ENCODE measurements at places on chromosomes 11 and 22.

GRCh38 chr11:61787928-61788491, 4.4 kb downstream of the TMEM258 start:
- peak; percentile 51 for DNase-seq

- DNase-seq = no peak
These were observed 22.5 kb upstream of the KRTAP5-6 start for GRCh38 chr11:1674173-1675131.

- DNase-seq = no peak
These were observed 3.1 kb upstream of the MYEOV start for GRCh38 chr11:69290806-69291205.

DNA sequence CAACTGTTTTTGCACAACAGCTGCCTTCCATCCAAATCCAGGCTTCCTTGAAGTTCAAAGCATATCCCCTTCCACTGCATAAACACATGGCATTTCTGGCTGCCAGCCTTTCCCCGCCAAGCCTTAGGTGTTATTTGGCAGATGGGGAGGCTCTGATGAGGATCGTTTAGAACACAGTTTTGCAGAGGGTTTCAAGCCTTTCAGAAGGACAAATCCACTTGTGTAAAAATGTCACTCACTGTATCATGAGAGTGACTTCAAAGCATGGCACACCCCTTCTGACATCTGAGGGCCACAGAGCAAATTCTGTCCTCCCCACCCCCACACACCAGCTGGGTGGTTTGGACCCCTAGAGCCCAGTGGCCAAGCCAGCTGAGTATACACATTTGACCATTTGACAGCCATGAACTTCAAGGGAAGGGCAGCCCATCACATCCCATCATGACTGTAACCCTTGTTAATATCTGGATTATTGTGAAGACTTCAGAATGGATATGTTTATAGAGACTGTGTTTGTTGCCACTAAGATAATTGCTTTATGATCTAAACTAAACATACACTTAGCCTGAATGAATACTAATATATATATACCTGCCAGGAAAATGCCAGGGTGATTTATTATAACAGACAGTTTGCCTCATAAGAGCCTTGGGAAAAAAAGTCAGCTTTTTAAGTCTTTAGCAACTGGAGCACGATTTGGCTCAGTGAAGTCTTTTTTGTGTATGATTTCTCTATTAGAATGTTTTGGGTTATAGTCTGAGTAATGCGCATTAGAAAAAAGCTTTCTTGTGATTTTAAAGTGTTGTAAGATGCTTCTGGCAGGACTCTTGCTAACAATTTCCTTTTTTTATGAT, 31.9 kb downstream of the FBLN1 start:
- DNase-seq = no peak

DNA sequence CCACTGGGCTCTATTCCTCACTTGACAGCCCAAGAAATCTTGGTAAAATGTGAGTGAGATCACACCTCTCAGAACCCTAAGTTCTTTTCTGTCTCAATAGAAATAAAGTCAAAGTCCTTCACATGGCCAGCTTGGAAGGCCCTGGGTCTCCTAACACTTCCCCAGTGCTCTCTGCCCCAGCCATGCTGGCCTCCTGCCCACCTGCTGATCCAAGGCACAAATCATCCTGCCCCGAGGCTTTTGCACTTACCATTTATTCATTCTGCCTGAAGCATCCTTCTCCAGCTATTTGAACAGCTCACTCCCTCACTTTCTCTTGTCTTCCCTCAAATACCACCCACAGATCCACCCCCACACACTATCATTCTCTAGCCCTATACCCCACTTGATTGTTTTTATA, 26.4 kb downstream of the ISX start:
- DNase-seq = no peak

- DNase-seq = no peak
These were observed 1.0 kb downstream of the FUT4 start for GRCh38 chr11:94544646-94545263.

DNA sequence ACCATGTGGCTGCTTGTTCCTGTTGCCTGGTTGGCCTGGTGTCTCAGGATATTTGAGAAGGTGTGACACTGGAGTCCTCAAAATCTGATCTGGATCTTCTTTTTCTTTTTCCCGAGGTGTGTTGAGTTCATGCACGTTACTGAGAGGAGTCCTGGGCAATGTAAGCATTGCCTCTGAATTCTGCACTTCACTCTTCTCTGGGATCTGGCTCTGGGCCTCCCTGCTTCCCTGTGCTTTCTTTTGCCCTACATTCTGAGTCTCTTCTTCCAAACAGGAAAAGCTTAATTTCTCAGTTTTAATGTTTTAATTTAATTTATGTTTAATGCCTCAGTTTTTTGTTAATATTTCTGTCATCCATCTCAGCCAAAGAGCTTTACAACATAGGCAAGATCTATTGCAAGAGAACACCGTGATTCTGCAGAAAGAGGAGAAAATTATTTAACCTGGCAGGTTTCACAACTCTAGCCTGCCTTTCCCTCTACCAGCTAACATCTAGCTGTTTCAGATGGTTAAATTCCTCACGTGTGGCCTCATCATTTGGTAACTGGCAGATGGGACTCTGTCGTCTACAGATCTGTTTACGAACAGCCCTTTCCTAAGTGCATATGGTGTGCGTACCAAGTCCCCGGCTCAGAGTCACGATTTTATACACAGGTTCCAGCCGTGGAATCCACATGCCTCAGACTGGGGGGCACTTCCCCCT, 24.7 kb downstream of the LDLRAD3 start:
- no peak for DNase-seq

DNA sequence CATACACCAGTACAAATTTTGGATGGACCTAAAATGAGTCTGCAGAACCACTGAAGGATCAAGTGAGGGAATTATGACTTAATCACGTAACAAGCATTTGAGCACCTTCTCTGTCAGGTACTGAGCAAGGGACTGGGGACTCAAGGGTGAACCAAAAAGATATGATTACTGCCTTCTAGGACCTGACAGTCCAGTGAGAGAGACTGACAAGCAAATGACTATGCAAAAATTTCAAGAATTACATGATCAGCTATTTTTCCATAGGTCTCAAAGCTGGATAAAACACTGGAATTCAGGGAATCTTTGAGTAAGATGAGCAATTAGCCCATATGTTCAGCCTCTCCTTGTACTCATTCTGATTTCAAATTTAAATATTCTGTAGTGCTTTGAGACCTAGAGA, 5.2 kb upstream of the STT3A start:
- DNase-seq = no peak

DNA sequence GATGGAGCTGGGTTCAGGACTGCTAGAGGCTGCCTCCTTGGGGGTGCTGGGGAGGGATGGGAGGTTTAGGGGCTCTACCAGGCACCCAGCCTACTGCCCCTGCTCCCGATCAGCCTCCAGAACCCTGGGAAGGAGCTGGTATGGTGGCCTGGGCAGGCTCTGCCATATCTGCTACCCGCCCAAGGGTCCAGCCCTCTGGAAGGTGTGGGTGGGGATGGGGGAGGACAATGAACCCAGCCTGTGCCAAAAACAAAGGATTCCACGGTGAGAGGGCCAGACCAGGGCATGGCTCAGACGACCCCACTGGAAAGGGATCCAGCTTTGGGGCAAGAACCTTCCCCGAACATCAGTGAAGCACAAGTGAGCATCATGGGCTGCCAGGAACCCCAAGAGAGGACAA, 3.0 kb downstream of the CASTOR1 start:
- no peak for DNase-seq

- DNase-seq = no peak
These were observed 70.4 kb upstream of the ARHGAP20 start for GRCh38 chr11:110782616-110783015.

DNA sequence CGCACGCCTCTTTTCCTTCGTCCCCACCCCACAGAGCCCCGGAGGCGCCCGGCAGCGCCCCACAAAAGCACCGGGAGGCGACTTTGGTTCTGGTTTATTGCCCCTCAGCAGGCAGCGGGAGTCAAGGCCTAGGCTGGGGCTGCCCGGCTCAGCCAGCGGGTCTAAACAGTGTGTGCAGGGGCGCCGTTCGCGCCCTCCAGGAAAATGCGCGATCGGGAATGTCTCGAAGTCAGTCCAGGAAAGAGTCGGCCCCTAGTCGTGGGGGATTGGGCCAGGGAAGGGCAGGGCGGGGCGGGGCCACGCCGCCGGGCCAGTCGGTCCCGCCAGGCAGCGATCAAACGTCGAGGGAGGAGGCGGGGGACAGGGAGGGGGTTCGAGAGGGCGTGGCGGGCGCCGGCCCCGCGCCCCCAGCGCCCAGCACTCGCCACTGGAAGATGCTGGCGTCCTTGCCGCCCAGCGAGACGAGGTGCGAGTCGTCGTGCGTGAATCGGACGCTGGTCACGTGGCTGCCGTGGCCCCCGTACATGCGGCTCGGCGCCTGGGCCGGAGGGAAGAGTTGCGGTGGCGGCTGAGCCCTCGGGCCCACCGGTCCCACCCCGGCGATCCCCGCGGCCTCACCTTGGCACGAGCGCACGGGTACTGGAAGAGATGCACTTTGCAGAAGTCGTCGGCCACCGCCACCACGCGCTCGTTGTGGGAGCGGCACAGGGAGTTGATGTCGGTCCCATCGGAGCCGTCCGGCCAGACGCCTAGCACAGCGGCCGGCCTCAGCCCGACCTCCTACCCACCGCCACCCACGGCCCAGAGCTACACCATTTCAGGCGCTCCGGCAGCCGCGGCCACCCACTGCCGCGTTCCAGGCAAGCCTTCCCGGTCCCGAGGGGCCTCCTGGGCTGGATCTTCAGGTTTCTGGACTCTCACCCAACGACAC, 741 bp upstream of the MTA2 start:
- no peak for DNase-seq

DNA sequence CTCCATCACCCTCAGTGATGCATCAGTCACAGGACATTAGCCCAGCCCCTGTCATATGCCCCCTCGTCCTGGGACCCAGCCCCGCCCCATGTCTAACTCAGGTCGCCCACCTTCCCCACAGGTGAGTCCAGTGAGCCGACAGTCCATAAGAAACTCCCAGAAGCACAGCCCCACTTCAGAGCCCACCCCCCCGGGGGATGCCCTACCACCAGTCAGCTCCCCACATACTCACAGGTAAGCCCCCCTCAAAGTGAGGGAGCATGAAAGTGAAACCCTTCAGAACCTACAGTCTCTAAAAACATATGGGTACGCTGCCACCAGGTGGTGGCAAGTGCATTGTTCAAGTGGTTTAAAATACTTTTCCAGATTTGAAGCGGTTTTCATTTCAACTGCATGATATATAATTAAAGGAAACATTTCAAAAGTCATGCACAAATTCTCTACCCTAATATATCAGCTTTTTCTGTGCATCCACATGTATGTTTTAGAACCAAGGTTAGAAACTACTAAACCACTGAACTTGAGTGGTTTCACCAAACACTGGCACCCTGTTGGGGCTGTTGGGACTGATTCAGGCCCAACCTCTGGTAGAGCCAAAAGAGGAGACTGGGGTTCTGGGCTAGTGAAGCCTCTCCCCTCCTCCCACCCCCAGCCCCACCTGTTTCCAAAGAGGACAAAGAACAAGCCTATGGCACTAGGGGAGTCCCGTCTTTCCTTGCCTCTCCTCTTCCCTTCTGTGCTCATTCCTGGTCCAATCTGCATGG, 17.3 kb downstream of the EPS8L2 start:
- peak; percentile 53 for DNase-seq

DNA sequence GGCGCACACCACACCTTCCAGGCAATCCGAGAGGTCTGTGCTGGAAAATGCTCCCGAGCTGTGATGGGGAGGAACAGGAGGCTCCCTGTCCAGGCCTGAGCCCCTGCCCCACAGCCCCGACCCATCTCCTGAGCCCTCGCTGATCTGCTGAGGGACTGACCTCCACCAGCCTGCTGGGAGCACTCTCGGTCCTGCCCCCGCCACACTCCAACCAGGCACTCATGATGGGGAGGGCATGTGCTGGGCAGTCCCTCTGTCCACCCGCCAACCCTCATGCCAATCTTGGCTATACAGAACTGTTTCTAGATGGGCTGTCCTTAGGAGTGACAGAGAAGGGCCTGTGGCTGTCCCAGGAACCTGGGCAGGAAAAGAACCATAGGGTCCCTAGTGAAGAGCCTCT, 70.8 kb downstream of the TRMU start:
- no peak for DNase-seq

- DNase-seq = no peak
These were observed 16.3 kb upstream of the AGBL2 start for GRCh38 chr11:47731475-47731874.

DNA sequence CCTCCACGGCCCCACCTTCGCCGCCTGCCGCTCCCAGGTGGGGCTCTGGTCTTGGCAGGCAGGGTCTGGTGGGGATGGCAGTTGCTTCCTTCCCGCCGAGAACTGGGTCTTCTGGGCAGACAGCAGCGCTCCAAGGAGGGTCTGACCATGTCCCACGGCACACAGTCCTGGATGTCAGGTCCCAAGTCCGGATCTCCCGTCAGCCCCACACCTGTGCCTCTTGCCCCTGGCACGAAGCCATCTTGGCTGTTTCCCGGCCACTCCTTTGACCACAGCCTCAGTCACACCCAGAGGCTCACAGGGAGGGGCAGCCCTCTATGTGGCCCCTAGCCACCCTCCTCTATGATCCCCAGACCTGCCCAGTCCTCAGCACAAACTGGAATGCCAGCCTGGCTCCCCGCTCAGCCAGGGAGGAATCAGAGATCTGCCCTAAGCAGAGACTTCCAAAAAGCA, 14.3 kb downstream of the MUC5B start:
- no peak for DNase-seq

All from AML-193 (cell line).